Fibroblast of the conjunctiva (primary cell): ENCODE measurements at places on chromosomes 6 and 20.

DNA sequence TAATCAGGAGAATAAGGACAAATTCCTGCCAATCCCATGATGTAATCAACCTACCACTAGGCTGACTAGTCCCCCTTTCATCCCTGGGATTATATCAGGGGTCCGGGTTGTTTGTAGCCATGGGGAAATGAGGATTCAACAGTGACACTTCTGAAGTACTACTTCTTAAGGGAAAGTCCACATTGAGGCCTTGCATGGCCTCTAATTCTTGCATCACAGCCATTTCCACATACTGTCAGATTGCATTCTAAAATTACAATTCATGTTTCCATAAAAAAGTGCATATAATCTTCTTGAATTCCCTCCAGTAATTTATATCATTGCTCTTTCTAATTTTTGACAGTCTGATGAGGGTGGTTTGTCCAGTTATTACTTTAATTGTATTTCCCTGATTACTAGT lies 184.2 kb downstream of the PHF3 start:
- no peak for DNase-seq

DNA sequence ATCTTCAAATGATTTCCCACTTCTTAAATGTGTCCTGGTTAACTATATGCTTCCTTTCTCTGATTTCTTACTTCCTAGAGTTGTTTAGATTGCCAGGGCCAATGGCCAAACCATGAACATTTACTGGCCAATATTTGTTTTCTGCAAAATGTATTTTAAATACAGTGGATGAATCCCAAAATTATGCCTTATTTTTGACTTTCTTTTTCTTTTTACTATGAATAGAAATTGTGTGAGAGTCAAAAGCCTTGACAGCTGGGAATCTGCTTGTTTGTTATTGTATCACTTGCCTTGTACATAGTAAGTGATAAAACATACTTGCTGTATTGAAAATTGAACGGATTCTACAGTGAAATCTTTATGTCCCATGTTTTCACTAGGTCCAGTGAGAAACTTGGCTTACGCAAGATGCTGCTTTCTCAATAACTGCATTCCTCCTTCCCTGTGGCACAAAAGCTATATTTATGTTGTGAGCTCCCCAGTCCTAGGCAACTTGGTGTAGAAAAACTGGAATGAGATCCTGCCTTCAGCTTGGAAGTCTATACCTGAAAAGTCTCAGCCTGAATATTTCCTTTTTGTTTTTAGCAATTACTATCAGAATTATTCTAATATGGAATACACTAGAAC lies 295.2 kb downstream of the EPHA7 start:
- DNase-seq, result no peak

GRCh38 chr6:53845280-53846195 lies 50.7 kb downstream of the LRRC1 start:
- DNase-seq, result no peak

DNA sequence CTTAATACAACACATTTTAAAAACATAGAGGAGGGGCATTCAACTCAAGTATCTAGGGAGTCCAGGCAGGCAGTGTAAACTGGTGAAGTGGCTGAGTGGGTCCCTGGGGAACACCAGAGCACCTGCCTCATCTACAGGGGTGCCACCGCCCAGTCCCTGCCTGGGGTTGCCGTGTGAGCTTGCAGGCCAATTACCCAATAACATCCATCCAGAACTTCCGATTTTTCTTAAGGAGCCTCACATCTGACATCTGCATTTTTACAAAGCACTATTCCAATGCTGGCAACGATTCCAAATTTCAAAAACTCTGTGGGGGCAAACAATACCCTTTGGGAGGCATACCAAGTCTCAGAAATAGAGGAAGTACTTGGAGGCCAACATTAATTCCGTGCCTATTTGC lies 288.4 kb upstream of the TSHZ2 start:
- DNase-seq, result no peak

DNA sequence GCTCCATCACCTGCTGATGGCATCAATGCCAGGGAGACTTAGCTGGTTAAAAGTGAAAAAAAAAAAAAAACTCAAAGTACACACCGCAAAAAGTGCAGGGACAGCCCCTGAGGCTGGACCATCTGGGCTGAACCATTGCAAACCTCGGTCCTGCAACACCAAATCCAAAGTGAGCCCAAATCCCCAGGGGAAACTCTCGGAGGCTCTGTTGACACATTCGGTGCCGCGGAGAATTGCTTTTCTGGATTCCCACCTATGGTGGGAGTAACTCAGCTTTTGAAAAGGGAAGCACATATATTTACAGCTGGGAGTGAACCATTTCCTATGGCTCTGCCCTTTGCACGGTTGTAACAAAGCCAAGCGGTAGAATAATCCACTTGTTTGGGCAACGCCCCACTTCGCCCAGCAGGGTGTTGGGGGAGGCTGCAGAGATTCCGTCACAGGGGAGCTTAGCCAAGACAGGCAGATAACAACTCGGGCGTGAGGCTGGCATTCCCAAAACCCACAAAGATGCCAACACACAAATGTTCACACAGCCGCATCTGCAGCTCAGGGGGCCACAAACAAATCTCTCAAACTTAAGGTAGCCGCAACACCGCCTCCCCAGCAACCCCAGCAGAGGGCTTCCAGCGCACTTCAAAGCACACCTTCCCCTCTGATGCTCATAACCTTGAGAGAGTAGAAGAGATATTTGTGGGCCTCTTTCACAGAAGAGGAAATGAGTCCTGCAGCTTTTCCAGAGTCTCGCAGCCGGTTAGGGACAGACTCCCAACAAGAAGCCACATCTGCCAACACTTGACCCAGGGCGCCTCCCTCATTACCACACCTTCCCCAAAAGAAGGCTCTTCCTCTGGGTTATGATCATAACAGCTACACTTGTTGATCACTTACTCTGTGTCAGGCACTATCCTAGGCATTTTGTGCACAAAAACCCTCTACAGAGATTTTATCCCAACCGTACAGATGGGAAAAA lies 11.4 kb downstream of the ZC3H12D start:
- DNase-seq, result no peak

DNA sequence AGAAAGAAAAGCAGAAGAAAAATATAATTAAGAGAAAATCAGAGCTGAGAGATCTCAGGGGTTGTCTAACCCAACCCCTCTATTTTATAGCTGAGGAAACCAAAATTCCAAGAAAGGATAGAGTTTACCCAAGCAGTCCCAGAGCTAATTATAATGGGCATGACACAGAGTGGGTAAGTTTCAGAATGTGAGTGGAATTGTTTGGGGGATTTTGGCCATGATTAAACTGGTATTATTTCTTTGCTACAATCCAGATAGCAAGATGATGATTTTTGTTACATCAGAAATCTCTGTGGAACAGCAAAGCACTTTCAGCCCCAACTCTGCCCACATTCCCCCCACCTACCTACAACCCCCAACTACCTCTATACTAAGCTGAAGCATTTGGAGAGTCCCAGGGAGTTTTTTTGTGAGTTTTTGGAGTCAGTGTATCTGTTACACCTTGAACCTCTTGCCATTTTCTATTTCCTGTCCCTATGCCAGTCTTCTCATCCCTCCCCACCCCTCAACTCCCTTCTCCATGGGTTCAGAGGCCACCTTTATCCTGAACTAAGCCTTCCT lies 24.7 kb downstream of the POFUT1 start:
- DNase-seq, result no peak

- DNase-seq, result no peak
Measured at GRCh38 chr6:83068616-83069015, 1.1 kb downstream of the DOP1A start.

- DNase-seq, result peak; percentile 26
Measured at GRCh38 chr6:56764081-56764566, 121.4 kb upstream of the DST start.

DNA sequence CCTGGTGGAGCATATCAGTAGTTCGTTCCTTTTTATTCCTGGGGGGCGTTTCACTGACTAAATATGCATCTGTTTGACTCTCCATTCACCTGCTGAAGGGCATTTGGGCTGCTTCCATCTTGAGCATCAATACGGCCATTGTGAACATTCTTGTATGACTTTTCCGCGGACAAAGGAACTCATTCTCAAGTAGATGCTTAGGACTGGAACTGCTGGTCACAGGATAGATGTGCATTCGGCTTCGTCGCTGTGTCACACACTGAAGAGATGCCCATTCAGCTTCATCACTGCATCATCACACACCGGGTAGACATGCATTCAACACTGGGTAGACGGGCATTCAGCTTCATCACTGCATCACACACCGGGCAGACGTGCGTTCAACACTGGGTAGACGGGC lies 95.3 kb downstream of the TAF4 start:
- no peak for DNase-seq

GRCh38 chr6:159687341-159687740 lies 5.7 kb downstream of the SOD2 start:
- DNase-seq, result no peak

DNA sequence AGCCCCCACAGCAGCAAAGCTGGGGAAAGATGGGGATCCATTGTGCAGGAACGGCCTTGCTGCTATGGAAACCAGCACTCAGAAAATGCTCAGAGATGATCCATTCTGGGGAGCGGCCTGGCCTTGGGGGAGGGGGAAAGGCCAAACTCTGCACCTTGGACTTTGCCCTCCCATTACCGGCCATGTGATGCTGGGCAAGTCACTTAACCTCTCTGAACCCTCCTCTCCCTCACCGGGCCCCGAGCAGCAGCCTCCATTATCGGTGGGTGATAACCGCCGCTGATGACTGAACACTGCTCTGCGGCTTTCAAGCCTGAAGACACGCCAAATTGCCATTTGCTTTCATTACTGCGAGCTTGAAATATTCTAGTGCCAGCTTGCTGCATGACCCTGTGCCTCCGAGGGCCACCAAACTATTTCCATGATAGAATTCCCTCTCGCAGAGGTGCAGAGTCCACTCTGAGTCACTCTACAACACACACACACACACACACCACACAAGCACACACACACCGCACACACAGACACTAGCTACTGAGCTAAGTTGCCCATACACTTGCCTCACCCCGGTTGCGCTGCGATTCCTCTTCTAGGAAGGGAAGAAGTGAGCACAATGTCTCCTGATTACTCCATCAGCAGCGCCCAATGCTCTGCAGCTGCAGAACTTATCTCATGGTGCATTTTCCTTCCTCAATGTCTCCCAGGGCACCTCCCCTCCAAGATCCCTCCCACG lies 20.6 kb upstream of the SIRPA start:
- DNase-seq, result no peak

GRCh38 chr20:40565001-40565681 lies 123.9 kb downstream of the MAFB start:
- peak; percentile 23 for DNase-seq

- DNase-seq, result no peak
Measured at GRCh38 chr6:83071023-83071422, 3.6 kb downstream of the DOP1A start.

DNA sequence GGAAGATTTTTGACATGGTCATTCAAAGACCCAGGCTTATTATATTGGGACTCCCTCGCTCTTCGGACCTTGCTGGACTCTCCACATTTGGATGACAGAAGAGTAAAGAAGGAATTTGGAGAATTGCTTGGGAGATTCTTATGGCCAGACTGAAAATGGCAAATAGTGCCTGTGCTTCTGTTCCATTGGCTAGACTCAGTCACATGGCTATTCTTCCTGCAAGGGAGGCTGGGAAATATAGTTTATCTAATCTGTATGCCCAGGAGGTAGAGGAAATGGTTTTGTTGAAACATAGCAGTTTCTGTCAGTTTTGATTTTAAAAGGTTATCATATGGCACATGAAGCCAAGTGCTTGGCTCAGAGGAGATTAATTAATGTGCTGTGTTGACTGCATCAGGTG lies 286.6 kb upstream of the JAG1 start:
- DNase-seq, result no peak

DNA sequence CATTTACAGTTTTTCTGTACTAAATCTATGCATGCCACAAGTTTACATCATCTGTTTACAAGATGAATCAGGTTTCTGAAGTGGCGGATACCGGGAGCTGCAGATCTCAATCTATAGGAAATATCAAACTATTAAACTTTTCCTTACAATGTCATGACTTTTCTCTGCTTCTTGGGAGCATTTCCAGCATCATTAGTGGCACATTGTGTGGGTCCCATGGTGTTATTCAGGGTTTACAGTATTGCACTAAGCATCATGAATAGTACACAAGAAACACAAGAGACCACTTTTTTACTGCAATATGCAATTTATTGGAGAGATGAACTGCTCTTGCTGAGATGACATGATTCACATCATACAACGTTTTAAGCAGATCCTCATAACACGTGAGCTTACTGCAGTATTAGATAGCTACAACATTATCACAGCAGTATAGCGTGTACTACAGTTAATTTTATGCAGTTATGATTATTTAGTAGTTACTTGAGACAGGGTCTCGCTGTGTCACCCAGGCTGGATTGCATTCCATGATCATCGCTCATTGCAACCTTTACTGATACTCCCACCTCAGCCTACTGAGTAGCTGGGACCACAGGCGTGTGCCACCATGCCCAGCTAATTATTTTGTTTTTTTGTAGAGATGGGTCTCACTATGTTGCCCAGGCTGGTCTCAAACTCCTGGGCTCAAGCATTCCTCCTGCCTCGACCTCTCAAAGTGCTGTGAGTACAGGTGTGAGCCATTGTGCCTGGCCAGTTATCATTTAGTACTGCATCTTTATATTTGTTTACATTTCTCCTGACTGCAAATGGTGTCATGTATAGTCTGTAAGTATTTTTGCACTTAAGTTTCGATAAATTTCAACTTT lies 18.4 kb downstream of the BLTP3A start:
- no peak for DNase-seq

DNA sequence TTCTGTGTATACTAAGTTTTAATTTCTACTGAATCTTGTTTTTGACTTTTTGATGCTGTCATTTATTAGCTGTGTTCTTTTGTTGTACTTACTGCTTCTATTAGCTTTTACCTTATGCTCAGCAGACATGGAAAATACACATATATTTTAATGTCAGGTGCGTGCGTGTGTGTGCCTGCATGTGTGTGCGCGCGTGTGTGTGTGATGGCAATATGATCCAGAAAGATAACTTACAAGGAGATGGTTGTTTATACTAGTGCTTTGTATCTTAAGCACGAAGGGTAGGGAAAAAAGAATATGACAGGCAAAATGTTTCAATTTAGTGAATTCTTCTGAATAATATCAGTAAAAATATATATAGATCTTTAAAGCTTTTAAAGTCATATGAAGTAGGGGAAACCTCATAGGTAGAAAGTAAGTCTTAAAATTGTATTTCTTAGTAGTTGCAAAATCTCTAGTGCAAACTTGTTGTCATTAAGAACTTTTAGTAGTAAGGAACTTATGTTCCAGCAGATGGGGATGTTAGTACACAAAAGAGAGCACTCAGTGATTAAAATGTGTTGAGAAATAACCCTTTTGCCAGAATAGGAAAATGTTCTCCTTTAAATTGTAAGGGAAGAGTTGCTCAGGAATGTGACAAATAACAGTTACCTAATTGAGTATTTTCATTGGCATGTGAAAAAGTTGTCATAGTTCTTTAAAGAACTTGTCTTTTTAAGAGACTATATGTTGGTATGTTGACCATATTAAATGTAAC lies 13.2 kb downstream of the QKI start:
- peak; percentile 77 for DNase-seq
